Activated naive CD8-positive, alpha-beta T cell treated with anti-CD3 and anti-CD28 coated beads, Interleukin-2, amount 10 ng/mL, durations not matched to agents 7 days and 5 days (primary cell): ENCODE measurements at places on chromosomes 4 and X. TPM values are rescaled to one million over a fixed set of nuclear protein-coding genes. Genes with fewer than 3 reads are reported as not detected.
A peak's percentile ranks its signal among the peaks of the same experiment; 100 is the strongest.

DNA sequence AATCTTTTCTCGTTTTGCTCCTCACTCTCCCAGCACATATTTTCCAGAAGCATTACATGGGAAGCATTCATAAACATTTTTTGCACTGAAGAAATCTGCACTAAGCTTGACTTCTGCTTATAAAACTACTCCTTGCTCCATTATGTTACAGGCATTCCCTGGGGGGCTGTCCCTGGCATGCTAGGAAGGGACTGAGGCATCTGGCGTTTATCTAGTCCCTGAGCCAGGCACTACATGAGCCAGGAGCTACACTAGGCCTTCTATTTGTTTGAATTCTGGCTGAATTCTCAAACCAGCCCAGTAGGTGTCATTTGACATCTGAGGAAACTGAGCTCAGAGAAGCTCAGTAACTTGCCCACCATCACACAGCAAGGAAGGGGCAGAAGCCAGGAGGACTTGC, 43.3 kb downstream of the NHSL2 start:
- no peak overlapping the region for H3K4me3 ChIP-seq
- H3K27ac ChIP-seq: no peak overlapping the region
- H3K27me3 ChIP-seq: no peaks in the 10 kb centered on the region
- H3K4me1 ChIP-seq: no peaks in the 10 kb centered on the region
- H3K36me3 ChIP-seq: no peaks in the 10 kb centered on the region

DNA sequence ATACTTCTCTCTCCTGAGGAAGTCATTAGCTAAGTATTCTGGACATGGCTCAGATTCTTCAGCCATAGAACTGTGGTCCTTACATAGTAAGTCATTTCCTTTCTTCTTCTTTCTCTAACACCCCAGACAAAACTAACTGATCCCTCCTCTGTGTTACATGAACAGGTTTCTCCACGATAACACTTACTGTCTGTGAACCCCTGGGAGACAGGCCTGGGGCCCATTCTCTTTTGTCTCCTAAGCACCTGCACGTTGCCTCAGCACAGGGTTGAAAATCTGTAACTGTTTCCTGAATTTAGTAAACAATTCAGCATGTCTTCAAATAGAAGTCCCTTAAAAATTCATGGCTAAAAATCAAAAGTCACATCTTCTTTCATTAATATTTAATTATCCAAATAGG, 24.7 kb downstream of the APBB2 start:
- no peak overlapping the region for H3K27ac ChIP-seq
- no peak for DNase-seq
- H3K4me1 ChIP-seq: no peaks in the 10 kb centered on the region
- H3K36me3 ChIP-seq: no peaks in the 10 kb centered on the region
- H3K27me3 ChIP-seq: peaks cover 10% of the 10 kb centered on the region

DNA sequence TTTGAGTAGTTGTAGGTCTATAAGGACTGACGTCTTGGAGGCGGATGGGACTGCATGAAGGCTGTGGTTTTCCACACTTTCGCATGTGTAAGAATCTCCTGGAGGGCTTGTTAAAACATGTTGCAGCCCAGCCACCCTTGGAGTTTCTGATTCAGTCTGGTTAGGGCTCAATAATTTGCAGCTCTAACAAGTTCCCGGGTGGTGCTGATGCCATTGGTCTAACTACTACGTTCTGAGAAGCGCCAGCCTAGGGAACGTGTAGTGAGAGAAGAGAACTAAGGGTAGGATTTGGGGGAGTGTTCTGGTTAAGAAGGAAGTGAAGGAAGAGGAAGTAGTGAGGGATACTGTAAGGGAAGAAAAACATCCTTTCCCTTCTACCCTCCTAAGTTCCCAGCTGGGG, 138.9 kb downstream of the LARP7 start:
- H3K4me3 ChIP-seq: no peak overlapping the region
- DNase-seq: no peak
- H3K4me1 ChIP-seq: no peaks in the 10 kb centered on the region
- H3K27me3 ChIP-seq: peaks cover 6% of the 10 kb centered on the region

GRCh38 chr4:99816545-99817308, at the start of gene DAPP1:
TSS of gene DAPP1 (plus strand) at chr4:99816827. CDS start at chr4:99816914, 87 bp downstream.
- no peaks in the 10 kb centered on the region for H3K27me3 ChIP-seq
- H3K4me3 ChIP-seq: peak within 1 kb of the TSS; percentile 82
- H3K4me1 ChIP-seq: peaks cover 49% of the 10 kb centered on the region
- H3K36me3 ChIP-seq: peaks cover 16% of the 10 kb centered on the region
- peak within 1 kb of the TSS; percentile 97 for H3K27ac ChIP-seq

Gene BANK1
- total RNA-seq: 0.51 TPM

Gene ATP5ME
- total RNA-seq: 191 TPM
